GM12892 (cell line): ENCODE measurements at places on chromosomes 16 and 17.

DNA sequence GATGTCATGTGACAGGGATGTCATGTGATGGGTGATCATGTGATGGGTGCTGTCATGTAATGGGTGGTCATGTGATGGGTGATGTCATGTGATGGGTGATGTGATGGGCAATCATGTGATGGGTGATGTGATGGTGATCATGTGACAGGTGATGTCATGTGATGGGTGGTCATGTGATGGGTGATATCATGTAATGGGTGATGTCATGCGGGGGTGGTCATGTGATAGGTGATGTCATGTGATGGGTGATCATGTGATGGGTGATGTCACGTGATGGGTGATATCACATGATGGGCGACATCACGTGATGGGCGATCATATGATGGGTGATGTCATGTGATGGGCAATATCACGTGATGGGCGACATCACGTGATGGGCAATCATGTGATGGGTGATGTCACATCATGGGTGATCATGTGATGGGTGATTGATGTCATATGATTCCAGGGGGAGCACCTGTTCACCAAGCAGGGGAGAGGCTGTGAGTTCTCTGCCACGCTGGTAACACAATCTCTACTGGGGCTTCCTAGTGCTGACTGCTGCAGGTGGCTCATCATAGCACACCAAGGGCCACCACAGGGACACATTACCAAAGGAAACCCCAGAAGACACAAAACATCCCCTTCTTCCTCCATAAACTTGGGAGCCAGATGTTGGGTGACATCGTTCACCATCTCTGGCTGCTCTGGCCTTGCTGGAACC, 16.5 kb downstream of the CD300LB start:
- no peak for DNase-seq

- DNase-seq: no peak
Observed at GRCh38 chr16:13797718-13798117, 122.2 kb upstream of the ERCC4 start.

DNA sequence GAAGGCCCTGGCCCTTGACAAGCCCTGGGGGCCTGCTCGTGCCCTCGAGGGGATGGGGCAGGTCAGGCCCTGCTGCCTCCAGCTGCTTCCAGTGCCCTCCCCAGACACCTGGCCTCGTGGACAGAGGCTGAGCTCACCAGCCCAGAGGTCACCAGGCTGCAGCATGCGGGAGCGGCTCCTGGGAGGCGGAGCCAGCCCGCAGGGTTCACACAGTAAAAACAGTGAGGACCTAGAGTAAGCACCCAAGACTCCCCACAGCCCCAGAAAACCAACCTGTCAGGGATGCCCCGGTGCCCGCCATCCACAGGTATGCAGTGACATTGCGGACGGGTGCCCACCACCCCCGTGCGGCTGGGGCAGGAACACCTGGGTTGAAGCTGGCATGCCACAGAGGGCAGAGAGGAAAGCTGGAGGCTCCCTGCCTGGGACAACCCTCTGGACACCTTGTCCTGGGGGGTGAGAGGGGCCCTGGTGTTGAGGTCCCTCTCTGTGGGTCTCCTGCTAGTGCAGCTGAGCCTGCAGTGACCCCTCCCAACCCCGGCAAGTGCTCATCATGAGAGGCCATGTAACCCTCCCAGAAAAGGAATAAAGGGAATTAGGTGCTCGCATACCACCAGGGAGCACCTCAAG, 62.1 kb downstream of the LMF1 start:
- DNase-seq: no peak

GRCh38 chr17:80270104-80270503, 9.5 kb downstream of the RNF213 start:
- DNase-seq: no peak

- DNase-seq: no peak
Observed at GRCh38 chr16:445566-445965, 20.1 kb downstream of the RAB11FIP3 start.

- no peak for DNase-seq
Observed at GRCh38 chr16:86991679-86992078, 325.5 kb downstream of the C16orf95 start.

- DNase-seq: no peak
Observed at GRCh38 chr17:66947311-66947710, 17.2 kb upstream of the CACNG4 start.

DNA sequence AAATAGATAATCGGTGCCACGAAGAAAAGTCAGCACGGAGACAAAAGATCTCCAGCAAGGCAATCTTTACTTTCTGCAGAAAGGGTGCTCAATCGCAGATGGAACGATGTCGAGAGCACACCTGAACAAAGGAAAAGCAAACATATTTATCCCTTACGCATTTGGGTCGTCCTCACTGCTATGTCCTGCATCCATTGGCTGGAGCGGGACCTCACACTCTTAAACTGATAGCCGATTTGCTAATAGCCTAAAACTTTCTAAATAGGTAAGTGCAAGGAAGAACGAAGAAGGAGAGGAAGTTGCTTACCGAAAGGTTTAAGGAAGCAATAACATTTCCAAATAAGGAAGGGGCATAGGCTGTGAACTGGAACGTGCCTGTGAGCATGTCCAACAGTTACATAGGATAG, 1.2 kb upstream of the AKAP10 start:
- no peak for DNase-seq

- DNase-seq: no peak
Observed at GRCh38 chr17:2978116-2978515, 85.3 kb downstream of the OR1D5 start.

DNA sequence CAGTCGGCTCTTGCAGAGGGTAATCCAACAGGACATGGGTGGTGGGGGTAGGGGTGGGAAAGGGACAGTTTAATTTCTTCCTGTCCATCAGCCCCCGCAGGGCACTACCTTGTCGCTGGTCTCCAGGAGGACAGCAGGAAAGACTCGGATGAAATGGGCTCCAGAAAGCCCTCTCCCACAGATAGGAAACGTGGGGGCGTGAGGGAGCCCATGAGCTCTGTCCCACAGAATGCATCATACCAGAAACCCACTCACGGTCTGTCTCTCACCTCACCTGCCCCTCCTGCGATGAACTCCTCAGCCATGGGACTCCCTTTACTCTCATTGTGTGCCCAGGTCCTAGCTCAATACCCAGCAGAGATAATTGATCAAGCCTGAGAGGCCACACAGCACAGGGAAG, 240.1 kb downstream of the GSG1L start:
- DNase-seq: no peak

- DNase-seq: no peak
Observed at GRCh38 chr16:86431540-86431939, 78.8 kb upstream of the FOXF1 start.

DNA sequence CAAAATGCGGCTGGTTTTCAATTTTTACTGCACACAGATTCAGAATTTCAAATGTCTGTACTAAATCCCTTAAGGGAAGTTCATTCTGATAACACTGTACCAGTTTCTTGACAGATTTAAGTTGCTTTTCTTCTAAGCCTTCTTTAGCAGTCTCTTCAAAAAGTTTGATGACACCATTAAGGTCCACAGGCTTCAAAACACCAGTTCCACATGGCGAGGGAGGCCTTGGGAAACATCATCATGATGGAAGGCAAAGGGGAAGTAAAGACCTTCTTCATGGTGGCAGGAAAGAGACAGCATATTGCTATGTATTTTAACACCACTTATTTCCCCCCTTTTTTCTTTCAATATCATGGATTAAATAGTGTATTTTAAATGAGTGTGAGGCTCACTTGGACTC, 24.5 kb downstream of the NLRC5 start:
- no peak for DNase-seq

GRCh38 chr17:76635039-76635438, 8.5 kb downstream of the ST6GALNAC1 start:
- no peak for DNase-seq

DNA sequence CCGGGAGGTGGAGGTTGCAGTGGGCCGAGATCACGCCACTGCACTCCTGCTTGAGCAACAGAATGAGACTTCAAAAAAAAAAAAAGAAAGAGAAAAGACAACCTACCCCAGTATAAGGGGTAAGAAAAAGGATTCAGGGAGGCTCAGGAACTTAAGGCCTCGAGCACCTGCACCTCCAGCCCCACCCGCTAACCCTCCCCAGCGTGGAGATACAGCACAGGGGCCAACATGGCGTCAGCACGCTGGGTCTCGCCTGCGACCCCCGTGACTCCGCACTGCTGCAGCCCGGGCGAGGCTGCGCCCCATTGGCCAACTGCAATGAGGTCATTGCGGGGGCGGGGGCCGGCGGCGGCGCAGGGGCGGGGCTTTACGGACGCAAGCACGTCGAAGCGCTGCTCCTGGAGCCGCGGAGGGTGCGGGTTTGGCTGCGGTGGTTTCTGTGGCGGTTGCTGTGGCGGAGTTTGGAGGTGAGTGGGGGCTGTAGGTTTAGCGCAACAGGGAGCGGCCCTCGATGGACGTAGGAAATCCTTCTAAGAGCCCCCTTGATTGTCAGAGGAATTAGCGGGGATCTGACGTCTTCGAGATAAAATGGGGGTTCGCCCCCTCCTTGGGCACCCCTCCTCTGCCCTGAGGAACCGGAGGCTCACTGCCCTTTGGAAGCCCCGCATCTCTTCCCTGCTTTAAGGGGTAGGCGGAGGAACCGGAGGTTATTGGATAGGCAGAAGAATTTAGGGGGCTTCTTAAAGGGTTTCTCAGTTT, at the start of gene ATP6V0A1:
Gene ATP6V0A1 (plus strand): TSS at position 382 of the 759 bp plus-strand sequence. CDS start 2,017 bp downstream, outside the sequence.
- peak; percentile 79 for DNase-seq

DNA sequence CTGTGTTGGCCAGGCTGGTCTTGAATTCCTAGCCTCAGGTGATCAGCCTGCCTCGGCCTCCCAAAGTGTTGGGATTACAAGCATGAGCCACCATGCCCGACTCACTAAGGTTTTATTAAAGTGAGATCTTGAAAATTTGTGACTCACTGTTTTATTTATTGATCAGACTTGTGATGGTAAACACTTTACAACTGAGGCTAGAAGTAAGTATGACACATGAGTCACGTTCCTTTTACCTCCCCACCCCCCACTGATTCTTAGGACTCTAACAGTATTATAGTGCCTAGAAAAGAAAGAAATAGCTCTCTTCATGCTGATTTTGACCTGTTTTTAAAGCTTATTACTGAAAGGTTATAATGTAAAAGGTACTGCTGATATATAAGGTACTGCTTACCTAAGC, 160.6 kb downstream of the TANC2 start:
- no peak for DNase-seq

GRCh38 chr16:1989209-1990100, at the start of gene SYNGR3:
TSS of gene SYNGR3 (plus strand) at chr16:1989970. CDS start at chr16:1990103, 133 bp downstream.
- no peak for DNase-seq

- no peak for DNase-seq
Observed at GRCh38 chr17:9472094-9472493, 103.5 kb downstream of the STX8 start.

DNA sequence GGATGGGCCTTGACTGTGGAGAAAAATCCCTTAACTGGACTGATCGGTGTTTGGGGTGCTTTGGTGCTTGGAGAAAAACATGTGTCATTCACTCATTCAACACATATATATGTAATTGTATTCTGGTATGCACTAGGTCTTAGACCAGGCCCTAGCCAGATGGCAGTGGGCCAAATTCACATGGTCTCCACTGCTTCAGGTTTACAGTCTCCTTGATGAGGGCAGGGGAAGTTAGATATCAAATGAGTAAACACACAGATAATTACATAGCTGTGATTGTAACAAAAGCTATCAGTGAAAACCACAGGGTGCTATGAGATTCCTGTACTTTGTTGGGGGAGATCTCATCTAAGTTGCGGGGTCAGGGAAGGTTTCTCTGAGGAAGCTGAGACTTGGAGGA, 78.8 kb downstream of the WWP2 start:
- no peak for DNase-seq
